Pulmonary artery endothelial cell (primary cell): ENCODE measurements at places on chromosomes 13 and 19. TPM values are rescaled to one million over a fixed set of nuclear protein-coding genes. Genes with fewer than 3 reads are reported as not detected.
A peak's percentile ranks its signal among the peaks of the same experiment; 100 is the strongest.

PRR19 gene
- total RNA-seq = 0.21 and 0.26 TPM in 2 replicates

ZNF180 gene
- 7.1 and 9.7 TPM in 2 replicates for total RNA-seq

GRK1 gene
- total RNA-seq = not detected in 2 replicates

ICAM5 gene
- 0.13 and 0.25 TPM in 2 replicates for total RNA-seq

NKPD1 gene
- total RNA-seq = 0.11 and 0.13 TPM in 2 replicates

CXCL17 gene
- not detected in 2 replicates for total RNA-seq

MICOS13 gene
- 26.1 and 60.3 TPM in 2 replicates for total RNA-seq

DNA sequence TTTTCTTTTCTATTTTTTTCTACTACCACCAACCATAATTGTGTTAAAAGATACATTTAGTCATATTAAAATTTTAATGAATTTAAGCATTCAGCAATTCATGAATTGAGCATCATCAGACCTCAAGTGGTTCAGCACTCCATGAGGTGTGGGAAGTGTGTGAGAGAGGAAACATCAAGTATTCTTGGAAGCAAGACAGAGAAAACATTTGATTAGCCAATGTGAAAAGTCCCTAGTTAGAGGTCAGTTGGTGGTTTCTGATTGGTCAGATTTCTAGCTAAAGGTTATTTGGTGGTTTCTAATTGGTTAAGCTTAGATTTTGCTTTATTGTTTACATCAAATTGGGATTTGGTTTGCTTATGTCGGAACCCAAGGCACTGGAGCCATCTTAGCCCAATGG lies 134.7 kb downstream of the KLF5 start:
- no peak for DNase-seq

GRCh38 chr19:11142528-11143171 lies 12.9 kb downstream of the SPC24 start:
- DNase-seq = peak; percentile 83

GRCh38 chr13:113474179-113474578 lies 16.3 kb downstream of the DCUN1D2 start:
- DNase-seq = no peak

GRCh38 chr13:95642028-95642621 lies 2.4 kb downstream of the DZIP1 start:
- DNase-seq = no peak

GRCh38 chr19:10478476-10478875 lies 24.7 kb downstream of the KEAP1 start:
- DNase-seq = no peak

DNA sequence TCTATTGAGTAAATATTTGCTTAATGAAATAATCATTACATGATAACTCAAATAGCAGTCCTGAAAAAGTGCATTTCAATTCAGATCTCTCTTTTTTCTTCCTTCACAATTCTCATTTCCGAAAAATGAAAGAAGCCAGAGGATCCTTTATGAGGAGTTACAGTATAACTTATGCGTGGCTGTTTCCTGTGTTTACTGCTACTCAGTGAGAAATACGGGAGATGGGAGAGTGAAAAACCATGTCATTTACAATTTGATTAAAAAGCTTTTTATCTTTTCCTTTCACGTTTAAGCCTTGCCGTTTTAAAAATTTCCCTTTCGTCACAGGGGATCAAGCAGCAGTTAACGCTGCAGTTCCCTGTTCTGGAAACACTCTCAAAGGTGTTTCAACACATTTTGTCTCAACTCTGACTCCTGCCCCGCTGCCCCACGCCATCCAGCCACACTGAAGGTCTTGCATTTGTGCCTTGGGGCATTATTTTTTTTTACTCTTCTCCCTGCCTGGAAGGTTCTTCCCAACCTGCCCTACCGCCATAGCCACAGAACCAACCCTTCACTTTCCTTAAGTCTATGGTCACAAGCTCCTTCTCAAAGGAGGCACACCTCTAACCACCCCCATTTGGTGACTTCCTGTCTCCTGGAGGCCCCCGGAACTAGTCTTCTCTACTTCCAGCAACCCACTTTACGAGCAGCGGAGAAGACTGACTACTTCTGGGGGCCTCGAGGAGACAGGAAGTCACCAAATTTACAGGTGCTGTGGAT lies 17.0 kb downstream of the KL start:
- no peak for DNase-seq

DNA sequence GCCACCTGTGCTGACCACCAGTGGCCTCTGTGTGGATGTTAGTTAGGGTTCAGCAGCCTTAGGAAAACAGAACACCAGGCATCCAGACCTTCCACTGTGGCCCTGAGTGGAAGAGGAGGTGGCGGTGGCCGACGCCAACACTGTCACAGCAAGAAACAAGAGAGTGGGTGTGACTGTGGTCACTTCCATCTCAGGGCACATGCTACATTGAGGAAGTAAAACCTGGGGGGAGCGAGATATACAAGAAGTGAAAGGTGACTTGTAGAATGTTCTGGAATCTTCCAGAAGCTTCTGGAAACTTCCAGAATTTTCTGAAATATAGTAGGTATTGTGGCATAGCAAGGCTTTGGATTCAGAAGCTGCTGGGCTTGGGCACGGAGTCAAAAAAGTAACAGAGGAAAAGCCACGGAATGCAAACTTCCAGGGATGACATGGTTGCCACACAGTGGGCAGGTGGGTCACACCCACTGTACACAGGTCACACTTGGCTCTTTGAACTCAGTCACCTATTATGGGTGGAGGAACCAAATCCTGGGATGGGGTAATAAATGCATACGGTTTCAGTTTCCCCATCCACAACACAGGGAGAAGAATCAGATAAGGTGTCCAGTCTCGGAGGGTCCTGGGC lies 24.3 kb downstream of the GNG7 start:
- DNase-seq = no peak

DNA sequence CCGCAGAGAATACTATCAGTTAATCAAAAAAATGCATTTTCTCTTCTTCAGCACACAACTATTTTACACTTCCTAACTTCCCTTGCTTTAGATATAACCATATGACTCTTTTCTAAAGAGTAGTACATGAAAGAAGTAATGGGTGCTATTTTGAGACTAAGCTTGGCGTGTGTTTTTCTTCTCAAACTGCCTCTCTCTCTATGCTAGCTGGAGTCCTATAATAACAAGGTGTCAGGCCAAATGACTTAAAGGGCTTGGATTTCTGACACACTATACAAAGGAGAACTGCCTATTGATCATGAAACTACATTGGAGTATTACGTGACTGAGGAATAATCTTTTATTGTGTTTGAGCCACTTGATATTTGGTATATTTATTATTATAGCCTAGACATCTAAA lies 1330.1 kb upstream of the SPRY2 start:
- no peak for DNase-seq

- DNase-seq = peak; percentile 78
Observed at GRCh38 chr13:33678906-33679657, 138.9 kb upstream of the RFC3 start.

DNA sequence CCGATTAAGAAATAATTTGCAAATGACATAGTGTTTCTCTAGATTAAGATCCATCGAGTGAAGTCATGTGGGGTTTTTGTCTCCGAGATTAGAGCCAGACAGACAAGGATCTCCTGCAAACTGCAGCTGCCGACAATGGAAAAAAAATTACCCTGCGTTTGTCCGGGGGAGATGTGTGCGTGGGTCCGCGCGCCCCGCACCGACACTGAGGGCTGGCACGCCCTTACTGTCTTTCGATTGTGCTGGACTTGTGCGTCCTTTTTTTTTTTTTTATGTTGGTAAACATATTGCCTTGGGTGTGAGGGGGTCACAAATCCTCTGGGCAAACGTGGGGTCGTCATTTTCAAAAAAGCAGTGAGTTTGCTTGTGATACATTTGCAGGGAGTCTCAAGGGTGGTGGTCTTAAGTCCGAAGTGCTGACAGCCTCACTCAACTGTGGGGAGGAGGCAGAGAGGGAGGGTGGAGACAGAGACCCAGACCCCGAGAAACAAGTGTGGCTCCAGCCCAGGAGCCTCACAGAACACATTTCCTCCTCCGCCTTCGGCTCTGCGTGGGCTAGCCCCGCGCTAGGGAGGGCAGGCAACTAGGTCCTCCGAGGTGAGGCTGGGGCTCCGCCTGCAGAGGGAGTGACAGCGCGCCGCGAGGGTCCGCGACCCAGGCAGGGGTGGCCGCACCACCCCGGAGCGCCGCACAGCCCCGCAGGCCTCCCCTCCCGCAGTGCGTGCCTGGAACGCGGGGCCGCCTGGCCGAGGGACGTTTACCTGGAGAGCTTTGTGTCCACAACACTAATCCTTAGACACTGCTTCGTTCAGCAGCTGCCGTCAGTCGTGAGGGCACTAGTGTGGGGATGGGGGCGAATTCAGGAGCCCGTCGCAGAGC lies 11.7 kb upstream of the SOX1 start:
- no peak for DNase-seq

DNA sequence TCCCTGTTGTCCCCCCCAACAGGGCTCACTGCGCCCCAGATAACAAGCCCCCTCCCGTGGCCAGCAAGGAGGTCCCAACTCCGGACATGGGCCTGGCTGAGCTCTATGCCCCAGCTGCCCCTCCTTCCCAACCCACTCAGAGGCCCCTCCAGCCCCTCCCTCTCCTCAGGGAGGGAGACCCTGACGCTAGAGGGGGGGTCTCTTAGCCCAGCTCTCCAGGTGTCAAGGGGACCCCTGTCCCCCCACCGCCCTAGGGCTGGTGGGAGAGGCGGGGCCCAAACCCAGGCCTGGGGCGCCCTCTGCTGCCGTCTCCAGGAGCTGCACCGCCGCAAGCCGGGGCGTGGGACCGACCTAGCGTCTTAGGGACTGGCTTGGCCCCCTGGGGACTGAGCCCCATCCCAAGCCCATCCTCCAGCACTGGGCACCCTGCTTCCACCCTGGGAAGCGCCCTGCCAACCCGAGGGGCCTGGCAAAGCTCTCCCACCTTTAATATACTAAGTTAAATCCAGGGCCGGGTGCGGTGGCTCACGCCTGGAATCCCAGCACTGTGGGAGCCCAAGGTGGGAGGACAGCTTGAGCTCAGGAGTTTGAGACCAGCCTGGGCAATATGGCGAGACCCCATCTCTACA lies 1.4 kb downstream of the GRIN3B start:
- DNase-seq = no peak

DNA sequence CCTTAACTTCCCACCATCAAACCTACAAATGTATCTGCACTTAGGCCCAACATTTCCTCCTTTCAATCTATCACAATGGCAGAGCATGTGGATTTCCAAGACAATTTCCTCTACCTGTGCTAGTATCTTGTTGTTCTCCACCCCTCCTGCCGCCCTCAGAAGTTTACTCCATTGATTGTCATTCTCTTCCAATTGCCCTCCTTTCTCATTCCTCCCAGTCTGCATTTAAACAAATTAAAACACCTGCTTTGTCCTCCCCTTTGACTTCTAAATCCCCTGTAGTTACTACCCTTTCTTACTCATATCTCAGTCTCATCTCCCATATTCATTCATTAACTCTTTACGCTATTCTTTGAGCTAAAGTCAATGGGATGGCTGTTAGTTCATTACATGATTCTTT lies 370.6 kb downstream of the DIAPH3 start:
- DNase-seq = no peak

DNA sequence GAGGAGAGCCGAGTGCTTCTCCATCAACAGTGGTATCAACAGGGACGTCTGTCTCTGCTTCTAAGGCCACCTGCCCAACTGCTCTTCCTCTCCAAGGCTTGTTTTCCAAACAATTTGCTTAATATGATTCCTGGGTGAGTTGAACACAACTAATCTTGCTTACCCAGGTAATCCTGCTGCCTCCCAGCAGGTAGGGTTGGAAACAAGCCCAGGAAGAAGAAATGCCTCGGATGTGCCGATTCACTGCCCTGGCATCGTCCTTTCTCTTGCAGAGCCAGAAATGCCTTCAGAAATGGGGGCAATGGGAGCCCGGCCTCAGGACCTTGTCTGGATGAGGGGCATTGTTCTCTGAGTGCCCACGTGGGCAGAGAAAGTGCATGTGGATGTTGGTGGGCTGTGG lies 51.9 kb upstream of the C1QTNF9B start:
- no peak for DNase-seq

DNA sequence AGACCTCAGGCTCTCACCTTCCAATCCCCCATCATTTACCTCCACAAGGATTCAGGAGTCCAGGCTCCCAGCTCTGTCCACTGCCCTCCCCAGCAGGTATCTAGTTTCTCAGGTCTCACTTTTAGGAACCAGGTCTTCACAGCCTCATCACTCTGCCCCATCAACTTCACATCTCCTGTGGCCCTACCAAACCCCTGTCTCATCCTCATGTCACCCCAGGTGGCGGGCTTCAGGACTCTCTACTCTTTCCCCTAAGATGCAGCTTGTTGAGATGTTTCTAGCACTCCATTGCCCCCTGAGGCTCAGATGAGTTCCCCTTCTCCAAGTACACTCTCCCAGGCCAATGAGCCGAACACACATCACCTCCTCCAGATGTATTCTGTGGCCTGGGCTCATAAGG lies 1.5 kb downstream of the PPFIA3 start:
- DNase-seq = no peak

GRCh38 chr19:1131718-1132551 lies 28.1 kb downstream of the GPX4 start:
- peak; percentile 82 for DNase-seq

GRCh38 chr19:34692549-34692948 lies 15.1 kb downstream of the ZNF302 start:
- DNase-seq = no peak

- DNase-seq = no peak
Observed at GRCh38 chr19:279231-279630, 12.0 kb downstream of the PLPP2 start.

DNA sequence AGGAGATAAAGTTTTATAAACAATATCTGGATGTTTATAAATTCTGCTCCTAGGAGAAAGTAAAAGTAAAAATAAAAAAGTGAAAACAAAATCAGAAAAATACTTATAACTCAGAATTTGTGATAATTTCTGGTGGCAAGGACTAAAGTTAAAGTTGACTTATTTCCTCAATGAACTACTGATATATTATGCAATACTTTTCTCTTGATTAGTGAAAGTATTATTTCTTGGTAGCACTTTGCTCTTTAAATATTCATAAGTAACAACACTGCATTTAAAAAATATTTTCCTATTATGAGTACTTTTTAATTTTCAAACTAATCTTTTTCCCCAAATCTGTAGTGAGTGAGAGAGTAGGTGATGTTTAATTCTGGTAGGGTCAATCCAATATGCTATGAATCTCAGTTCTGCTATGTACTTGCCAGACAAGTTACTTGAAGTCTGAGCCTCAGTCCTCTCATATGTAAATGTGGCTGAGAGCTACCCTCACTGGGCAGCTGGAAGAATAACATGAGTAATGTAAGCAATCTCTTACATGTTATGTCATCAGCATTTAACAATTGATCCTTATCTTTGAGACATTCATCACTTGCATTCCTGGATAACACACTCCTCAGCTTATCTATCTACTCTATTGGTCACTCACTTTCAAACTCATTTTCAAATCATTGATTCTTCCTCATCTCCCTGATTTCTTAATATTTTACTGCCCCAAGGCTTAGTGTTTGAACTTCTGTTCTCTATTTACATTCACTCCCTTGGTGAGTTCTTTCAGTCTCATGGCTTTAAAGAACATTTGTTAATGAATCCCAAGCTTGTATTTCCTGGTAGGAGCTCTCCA lies 239.0 kb downstream of the RGCC start:
- peak; percentile 53 for DNase-seq

- DNase-seq = no peak
Observed at GRCh38 chr19:39428283-39429112, 7.3 kb downstream of the RPS16 start.
